ENCODE measurements at places on chromosomes 6 and 20. TPM values are rescaled to one million over a fixed set of nuclear protein-coding genes. Genes with fewer than 3 reads are reported as not detected.

- DNase-seq = no peak
Measured at GRCh38 chr20:51768759-51769517, 748 bp upstream of the ATP9A start.

- DNase-seq = peak; percentile 83
Measured at GRCh38 chr20:34334654-34335407, 28.2 kb upstream of the ITCH start.

- DNase-seq = peak; percentile 35
Measured at GRCh38 chr6:34248198-34248726, 544 bp downstream of the SMIM29 start.

- no peak for DNase-seq
Measured at GRCh38 chr6:157203312-157203744, 120.0 kb downstream of the TMEM242 start.

GRCh38 chr6:19135706-19136105 is 701.5 kb upstream of the ID4 start:
- DNase-seq = no peak

GRCh38 chr6:167329014-167329413 is 4.1 kb downstream of the TTLL2 start:
- no peak for DNase-seq

- DNase-seq = no peak
Measured at GRCh38 chr6:129099696-129100095, 216.8 kb downstream of the LAMA2 start.

DNA sequence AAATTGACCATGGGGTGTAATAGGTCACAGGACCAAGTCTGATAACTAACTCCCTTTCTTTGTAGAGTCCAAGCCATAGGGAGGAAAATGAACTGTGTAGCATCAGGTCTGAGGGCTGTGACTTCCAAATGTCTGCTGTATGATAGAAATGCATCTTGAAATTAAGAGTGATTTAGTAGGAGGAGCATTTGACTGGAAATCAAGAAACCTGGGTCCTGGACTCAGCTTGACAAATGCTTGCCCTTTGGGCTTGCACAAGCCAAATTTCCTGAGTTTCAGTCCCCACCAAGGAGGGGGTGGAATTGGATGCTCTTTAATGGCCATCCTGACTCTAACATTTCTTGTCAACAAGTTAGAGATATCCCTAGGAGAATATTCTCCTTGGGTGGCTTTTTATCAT is 187.0 kb downstream of the PDE7B start:
- no peak for DNase-seq

DNA sequence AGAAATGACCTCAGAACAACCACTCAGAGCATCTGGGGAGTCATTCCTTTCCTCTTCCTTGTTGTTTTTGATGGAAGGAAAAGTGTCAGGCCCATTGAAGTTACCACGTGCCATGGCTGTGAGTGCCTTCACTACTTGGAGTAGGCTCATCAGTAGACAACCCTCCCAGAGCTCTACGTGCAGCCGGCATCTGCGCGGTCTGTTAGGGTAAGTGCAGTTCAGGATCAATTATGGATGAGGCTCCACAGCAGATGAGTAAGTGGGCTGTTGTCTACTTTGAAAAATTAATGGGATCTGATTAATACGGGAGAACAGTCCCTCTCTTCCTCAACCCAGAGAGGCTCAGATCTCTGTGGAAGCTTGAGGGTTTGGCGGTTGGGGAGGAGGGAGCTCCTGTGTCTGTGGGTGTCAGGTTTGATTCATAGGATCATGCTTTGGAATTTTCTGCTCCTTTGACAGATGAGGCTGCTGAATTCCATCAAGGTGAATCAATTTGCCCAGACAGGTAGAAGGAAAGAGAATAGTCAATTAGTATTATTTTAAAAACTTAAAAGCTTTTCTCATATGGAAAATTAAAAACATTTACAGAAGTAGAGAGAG is 93.8 kb upstream of the TOX2 start:
- no peak for DNase-seq

- no peak for DNase-seq
Measured at GRCh38 chr20:14947536-14947935, 610.1 kb upstream of the FLRT3 start.

- no peak for DNase-seq
Measured at GRCh38 chr6:77015350-77015749, 447.9 kb downstream of the HTR1B start.

DNA sequence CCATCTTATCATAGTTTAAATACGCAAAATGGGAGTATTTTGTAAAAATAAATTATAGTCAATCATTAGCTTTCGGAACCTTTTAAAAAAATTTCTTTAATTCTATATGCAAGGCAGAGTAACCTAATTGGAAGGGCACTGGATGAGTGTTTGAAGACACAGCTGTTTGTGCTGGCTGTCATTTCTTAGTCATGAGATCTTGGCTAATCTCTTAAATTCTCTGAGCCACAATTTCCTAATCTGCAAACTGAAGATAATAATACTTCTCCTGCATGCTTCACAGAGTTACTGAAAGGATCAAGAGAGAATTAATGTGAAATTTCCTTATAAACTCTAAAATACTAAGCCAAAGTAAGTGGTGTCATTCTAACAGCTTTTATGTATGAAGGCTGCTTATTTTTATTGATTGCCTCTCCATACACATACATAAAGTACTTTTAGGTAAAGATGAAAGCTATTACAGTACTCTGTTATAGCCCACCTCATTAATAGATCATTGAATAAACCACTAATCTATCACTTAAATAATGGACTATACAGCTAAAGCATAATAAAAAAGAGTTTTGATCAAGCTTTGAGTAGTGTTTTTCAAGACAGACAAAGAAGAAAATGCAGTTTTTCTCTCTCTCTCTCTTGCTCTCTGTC is 383.7 kb upstream of the IRAK1BP1 start:
- no peak for DNase-seq

- DNase-seq = no peak
Measured at GRCh38 chr6:45643126-45643525, 265.4 kb upstream of the SUPT3H start.

GRCh38 chr6:26392932-26393636 is 9.0 kb upstream of the BTN3A1 start:
- no peak for DNase-seq

GRCh38 chr6:10434235-10434634 is 19.4 kb upstream of the TFAP2A start:
- no peak for DNase-seq

DNA sequence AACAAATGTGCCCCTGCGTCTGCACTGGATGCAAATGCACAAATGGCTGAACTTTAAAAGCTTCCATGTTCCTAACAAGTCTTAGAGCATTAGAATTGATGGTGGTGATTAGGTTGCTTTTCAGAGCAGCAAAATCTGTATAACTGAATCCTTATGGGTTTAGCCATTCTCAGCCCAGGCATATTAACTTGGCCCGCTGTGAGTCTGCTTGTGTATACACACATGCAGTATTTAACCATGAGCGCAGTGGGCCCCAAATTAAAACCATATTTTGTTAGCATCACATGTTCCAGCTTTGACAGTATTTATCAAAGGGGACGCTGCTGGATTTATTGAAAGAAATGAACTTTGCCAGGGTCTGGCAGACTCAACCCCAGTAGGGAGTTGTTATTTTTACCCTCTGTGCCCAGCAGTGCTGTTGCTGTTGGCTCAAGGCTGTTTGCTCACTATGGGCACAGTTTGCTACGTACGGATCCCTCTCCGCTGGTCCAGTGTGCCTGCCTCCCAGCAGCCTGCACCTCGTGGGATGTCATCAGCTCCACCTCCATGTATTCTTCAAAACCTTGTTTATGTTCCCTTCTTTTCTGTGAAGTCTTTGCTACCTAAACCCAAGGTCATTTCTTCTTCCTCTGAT is 144.7 kb downstream of the QRSL1 start:
- no peak for DNase-seq

- DNase-seq = no peak
Measured at GRCh38 chr6:91879386-91879995, 1292.6 kb upstream of the MAP3K7 start.

DNA sequence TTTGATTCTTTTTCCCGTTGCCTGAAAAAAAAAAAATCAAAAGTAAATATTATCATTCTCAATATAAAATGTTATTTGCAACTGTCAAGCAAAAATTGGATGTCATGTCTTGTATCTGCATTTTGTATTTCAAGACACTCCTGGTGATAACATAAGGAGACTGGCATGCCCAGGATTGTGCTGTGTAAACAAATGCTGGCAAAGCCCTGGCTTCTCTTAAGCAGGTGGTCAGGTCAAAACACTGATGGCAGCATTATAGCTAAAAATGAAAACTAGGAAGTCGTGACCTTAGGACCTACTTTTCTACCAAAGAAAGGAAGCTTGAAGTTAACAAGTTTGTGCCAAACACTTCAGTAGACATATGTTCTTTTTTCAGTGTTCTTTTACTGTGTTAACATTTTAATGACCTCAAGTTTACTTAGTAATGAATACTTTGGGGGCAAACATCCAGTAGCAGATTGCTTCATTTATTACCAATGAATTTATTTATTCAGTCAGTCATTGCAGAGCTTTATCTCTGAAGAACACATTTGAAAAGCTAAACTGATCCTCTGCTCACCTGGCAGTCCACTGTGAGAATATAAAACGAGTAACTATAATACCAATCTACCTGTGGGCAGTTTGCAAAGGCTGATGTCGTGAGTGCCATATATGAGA is 243.1 kb upstream of the FLRT3 start:
- no peak for DNase-seq

Gene PRRT1
- 1.4 TPM for polyA plus RNA-seq

Gene TLDC2
- polyA plus RNA-seq = 1.5 TPM

Gene SLC52A3
- polyA plus RNA-seq = not detected

Gene NKX2-2
- not detected for polyA plus RNA-seq

Gene TBX18
- not detected for polyA plus RNA-seq

Gene SLC17A3
- 0.08 TPM for polyA plus RNA-seq

Gene BPIFB1
- polyA plus RNA-seq = 4.4 TPM

Data from HepG2 (cell line).